Urinary bladder (tissue), 4 donors: ENCODE measurements at places on chromosomes 11 and 22. TPM values are rescaled to one million over a fixed set of nuclear protein-coding genes. Genes with fewer than 3 reads are reported as not detected.

DNA sequence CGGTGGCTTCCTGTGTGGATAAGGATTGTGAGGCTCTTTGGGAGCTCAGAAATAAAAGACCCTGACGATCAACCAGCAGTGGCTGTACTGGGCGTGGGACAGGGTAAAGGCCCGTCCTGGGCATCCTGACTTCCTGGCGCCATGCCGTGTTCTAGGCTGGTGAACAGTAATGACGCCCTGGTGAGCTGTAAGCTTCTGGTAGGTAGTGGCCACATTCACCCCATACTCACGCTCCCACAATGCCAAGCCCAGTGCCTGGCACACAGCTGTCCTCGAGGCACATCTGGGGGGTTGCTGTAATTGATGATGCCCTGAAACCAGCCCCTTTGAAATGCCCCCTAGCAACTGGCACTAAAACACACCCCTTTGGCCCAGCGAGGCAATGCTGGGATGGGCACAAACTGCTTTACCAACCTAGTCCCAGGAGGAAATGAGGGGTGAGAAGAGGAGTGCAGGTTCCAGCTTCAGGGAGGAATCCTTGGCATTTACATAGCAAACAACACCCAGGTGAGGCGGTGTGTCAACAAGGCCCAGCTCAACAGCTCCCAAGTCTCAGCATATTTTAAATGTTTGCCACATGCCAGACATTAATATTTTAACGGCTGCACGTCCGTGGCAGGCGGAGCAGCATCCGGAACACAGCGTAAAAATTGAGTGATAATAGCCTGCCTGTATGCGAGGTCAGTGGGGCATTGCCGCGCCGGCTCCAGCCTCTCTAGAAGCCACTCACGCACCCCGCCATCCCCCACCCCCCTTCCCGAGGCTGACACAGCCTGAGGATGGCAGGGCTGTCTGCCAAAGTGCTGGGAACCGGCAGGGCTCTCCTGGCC, 79.3 kb downstream of the DSCAML1 start:
- no peak for DNase-seq

- DNase-seq: no peak
Measured at GRCh38 chr11:31646216-31646615, 136.6 kb downstream of the ELP4 start.

DNA sequence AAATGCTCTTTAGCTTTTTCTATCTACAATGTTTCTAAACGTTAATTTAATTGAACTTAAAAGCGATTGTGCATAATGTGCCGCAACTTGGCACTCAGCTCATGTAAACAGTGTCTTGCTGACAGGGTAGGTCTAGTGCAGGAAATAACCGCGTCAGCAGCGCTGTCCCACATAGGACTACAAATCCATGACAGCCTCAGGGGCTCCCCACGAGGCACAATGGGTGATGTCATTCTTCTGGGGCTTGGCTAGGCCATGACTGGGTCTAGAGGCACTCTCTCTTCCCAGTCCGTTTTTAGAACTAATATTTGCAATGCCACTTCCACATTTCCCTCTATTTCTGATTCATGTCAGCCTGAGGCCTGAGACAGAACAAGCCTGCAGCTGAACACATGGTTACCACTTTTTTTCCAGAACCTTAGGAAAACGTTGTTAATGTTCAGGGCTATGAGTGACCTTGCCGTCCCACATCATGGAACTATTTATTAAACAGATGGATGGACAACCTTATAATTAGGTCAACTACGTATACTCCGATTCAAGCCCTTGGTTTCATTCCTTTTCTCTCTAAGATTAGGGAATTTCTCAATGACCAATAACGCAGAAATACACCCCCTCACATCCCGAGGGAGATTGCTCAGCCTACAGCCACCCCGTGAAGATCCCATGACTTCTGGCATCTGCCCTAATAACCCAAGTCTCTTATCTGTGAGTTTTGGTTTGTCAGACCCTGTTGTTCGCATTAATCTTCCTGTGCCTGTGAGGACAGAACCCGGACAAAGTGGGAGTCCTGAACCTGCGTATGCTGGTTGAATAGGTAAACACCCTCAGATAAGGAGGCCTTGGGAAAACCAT, 19.4 kb upstream of the SNX32 start:
- no peak for DNase-seq

Gene STK33
- 11.0 TPM for total RNA-seq

DNA sequence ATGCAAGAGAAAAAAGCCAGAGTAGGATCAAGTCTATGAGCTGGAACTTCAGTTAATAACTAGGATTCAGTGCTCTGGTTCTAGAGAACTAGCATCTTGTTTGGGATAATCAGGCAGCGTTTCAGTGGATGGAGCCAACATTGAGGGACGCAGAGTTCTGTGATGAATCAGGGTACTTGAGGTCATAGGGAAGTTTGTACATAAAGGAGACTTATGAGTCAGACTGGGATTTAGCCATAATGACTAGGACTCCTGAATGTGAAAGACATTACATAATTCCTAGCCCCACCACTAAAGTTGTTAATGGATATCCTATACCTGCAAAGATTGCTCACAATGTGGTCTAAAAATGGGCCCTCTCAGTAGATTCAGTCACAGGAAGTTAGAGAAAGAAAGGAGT, 6.8 kb downstream of the SLN start:
- no peak for DNase-seq

Gene SVIP
- total RNA-seq: 15.1 TPM

- no peak for DNase-seq
Measured at GRCh38 chr11:933936-934335, 8.3 kb downstream of the AP2A2 start.

Gene CHRM4
- 0.21 TPM for total RNA-seq

Gene OR10A3
- not detected for total RNA-seq

DNA sequence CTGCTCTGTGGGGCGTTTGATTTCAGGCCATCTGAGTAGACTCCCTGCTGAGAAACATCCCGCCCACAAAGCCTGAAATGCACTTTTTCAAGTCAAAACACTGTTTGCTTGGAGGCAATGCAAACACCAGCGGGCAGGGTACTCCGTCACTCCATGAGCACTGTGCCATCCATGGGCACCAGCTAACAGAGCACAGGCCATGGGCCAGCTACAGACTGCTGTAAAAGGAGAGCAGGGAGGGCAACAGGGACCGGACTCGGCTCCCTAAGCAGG, 16.6 kb upstream of the EFCAB6 start:
- no peak for DNase-seq

Gene WBP2NL
- total RNA-seq: 5.2 TPM

DNA sequence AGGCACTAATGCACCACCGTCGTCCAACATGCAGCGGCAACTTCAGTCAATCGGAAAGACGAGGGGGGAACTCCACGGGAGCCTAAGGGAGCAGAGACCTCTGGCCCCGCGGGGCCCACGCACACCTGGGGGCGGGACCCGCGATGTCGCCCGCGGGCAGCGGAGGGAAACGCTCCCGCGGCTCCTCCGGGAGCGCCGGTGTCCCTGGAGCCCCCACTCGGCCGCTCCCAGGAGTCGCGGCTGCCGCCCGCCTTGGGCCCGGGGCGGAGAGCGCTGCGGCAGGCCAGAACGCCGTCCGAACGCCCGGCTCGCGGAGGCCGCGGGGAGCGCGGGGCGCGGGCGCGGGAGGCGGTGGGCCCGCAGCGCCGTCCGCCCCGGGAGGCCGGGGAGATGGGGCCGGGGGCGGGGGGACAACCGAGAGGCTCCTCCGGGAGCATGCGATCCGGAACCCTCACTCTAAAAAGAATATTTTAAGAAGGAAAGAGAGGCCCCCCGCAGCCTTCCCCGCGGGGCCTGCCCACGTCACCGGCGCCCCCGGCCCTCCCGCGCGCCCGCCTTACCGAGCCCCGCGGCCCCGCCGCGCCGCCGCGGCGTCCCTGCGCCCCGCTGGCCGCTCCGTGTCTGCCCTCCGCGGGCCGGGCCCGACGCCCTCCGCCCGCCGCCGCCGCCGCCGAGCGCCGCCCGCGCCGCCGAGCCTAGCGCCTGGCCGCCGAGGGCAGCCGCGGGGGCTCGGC, 86.6 kb upstream of the ARHGAP32 start:
- DNase-seq: no peak

Gene SMIM35
- total RNA-seq: not detected

DNA sequence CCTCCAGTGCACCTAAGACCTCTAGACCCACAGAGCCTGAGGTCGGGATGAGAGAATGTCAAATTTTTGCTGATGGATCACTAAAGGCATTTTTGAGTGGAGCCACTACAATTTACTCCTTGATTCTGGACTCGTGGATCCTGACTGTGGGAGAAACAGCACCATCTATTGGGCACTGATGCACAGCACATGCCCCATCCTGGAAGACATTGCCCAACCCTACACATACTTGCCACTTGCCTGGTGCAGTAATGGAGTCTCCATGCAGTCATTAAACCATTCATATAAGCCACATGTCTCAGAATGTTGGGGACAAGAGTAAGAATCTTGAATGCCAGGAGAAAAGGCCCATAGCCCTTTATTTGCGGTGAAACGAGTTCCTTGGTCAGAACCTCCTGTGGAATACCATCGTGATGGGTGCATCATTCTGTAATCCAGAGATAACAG, 103.9 kb downstream of the GGTLC2 start:
- DNase-seq: no peak

Gene INPPL1
- 40.2 TPM for total RNA-seq

- DNase-seq: no peak
Measured at GRCh38 chr11:94762208-94762607, 5.9 kb upstream of the AMOTL1 start.

DNA sequence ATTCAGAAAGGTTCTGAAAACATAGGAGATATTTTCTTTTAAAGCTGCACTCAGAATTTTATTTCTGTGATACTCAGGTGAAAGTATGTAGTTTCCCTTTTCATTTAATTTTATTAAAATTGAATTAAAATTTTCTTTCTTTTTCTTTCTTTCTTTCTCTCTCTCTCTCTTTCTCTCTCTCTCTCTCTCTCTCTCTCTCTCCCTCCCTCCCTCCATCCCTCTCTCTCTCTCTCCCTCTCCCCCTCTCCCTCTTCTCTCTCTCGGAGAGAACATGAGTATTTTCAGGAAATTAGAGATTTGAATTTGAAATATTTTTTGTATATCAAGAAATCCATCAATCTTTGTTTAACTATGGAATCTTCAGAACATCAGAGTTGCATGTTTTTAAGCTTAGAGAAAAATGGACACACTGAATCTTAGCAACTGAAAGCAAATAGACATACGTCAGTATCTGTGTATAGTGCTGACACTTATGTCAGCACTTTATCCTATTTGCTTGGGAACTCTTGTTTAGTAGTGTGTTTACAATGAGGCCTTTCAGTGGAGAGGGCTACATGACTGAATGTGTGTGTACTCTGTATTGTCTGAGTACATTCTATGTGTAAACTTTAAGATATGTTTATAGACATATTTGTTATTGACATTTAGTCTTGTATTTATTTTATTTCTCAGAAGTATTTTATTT, 44.5 kb downstream of the PDE3B start:
- DNase-seq: no peak

DNA sequence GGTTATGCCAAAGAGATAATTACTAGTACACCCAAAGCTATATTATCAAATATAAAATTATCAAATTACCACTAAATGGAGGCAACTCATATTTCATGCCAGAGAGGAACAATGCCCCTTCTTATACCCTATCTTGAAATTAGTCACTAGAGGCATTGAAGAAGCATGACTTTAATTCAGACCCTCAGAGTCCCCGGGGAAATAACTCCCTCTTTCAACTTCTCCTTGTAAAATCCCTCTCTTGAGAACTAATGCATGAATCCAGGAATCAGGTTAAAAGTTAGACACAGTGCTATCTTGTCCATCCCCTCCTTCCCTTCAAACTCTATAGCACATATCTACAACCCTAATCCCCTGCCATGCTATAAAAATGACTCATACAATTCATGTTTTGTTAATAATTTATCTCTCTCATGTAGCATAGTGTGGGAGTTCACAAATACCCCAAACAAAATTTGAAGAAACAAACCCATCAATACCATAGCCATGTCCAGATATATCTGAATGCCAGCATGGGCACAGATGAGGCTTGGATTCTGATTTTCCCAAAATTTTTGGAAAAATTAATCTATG, 665.4 kb downstream of the KCNA4 start:
- no peak for DNase-seq

- DNase-seq: no peak
Measured at GRCh38 chr11:77188633-77189491, 60.8 kb downstream of the MYO7A start.

- no peak for DNase-seq
Measured at GRCh38 chr11:33915526-33915925, 23.6 kb upstream of the LMO2 start.

DNA sequence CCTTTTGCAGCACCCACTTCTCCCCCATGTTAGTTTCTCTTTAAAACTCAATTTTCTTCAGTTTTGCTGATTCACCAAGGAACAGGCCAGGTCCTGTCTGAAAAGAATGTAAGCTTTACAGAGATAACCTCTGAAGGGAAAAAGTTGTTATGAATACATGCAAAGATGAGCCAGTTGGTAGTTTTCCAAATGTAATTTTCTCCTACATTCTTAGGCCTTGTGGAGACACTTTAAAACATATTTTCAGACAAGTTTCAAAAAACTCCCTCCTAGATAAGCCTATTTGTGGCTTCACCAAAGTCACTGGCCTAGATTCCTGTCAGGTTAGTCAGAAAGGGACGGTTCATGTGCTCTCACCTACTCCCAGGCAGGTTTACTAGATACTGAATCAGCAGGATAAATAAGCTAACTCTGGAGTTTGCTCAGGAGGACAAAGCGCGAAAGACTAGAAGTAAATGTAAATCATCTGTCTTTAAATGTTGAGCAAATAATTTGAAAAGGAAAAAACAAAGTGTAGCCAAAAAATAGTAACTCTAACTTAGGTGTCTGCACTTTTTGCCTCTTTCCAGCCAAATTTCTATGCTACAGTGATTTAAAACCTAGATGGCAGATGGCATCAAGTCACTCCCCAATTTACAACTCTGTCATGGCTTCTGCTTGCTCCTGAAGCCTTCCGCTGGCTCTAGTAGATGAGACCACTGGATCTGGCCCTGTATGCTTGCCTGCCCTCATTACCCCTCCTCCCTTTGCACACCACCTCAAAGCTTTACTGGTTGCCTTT, 4.9 kb upstream of the ATP6V1E1 start:
- peak; percentile 76 for DNase-seq

DNA sequence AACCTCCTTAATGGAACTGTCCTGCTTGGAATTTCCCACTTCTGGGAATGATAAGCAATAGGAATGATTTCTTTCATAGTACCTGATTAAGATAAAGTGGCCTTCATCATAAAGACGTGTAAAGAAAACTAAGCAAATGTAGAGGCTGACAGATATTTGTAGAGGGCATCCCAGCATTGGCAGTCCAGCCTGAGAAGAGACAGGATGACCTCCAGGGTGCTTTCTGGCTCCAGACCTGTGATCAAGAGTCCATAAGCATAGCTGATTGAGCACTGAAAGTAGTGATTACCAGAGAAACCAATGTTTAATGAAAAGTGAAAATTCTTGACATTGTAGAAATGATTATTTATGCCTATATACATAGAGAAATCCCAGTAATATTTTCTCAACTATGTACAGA, 33.6 kb downstream of the YAP1 start:
- DNase-seq: no peak

GRCh38 chr11:117356126-117356890, 28.7 kb downstream of the CEP164 start:
- no peak for DNase-seq

Gene ROBO4
- total RNA-seq: 19.7 TPM

GRCh38 chr11:35085531-35086165, 53.3 kb upstream of the CD44 start:
- no peak for DNase-seq
